CD4-positive, alpha-beta T cell (primary cell): ENCODE measurements at places on chromosomes 4 and X. TPM values are rescaled to one million over a fixed set of nuclear protein-coding genes. Genes with fewer than 3 reads are reported as not detected.

DNA sequence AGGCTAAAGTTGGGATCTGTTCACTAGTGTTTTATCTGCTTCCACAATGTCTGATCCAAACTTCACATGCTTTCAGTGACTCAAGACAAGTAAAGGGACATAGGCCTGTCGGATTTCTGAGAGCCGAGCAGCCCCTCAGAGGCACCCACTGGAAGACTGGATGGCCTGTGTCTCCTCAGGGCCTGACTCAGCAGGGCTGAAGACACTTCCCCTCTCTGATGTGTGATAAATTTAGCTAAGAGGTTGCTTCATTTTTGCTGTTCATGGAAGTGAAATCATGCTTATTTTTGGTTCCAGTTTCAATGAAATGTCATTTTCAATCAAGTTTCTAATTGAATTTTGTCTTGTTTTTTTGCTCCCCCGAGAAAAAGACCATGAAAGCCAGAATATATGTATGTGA lies 93.7 kb downstream of the MXRA5 start:
- DNase-seq: no peak

- no peak for DNase-seq
These were observed 31.1 kb upstream of the SPANXB1 start for GRCh38 chrX:140971099-140971795.

GRCh38 chr4:40562681-40563080 lies 67.0 kb downstream of the RBM47 start:
- DNase-seq: no peak

GRCh38 chr4:80005863-80006262 lies 67.2 kb downstream of the ANTXR2 start:
- no peak for DNase-seq

GRCh38 chr4:187172340-187172761 lies 448.7 kb upstream of the FAT1 start:
- DNase-seq: no peak

GRCh38 chr4:173391701-173392100 lies 7.2 kb downstream of the SCRG1 start:
- DNase-seq: no peak

DNA sequence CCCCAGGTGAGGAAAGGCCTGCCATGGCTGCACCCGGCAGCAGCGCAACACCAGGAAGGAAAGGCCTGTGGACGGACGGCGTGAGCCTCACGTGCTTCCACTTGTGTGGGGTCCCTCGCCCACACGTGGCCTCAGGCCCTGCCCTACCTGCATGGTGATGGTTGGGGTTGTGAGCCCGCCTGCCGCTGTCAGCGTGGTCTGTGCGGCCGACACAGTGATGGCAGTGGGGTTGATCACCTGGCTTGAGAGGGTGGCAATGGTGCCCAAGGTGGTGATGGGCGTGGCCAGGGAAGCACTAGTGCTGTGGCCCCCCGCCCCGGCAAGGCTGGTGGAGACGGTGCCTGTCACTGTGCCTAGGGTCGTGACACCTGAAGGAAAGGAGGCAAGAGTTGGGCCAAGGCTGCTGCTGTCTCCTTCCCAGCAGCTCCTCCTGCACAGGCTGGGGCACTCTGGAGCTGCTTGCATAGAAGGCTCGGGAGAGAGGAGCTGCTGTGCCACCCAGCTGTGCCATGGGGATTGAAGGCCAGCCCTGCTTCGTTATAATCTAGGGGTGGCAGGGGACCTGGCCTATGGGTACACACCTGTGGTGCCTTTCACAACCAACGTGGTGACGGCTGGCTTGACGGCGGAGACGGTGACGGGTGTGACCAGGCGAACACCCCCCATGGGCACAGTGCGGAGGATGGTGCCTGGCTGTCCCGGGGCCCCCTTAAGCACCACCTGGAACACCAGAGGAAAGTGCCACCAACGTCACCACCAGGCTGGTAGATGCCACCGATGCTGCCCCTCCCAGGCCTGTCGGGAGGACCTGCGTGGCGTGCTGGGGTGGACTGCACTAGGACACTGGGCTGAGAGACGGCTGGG lies 11.8 kb upstream of the RENBP start:
- no peak for DNase-seq

- no peak for DNase-seq
These were observed 17.7 kb downstream of the SNX25 start for GRCh38 chr4:185227131-185227551.

- DNase-seq: no peak
These were observed 10.6 kb upstream of the ZNF718 start for GRCh38 chr4:113732-114131.

- DNase-seq: no peak
These were observed 161.1 kb upstream of the NAP1L5 start for GRCh38 chr4:88858752-88859151.

- no peak for DNase-seq
These were observed 60.9 kb upstream of the HS3ST1 start for GRCh38 chr4:11489453-11490083.

DNA sequence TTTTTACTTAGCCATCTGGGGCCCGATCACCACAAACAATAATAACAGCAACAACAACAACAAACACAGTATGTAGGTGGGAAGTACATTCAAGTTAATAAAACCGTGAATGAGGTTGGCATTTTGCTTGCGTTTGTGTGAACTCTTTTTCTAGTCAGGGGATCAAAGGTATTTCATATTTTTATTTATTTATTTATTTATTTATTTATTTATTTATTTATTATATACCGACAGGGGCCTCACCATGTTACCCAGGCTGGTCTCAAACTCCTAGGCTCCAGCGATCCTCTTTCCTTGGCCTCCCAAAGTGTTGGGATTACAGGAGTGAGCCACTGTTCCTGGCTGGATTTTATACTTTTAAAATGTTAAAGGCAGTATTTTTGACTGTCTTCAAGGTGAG lies 325.4 kb downstream of the RAPGEF2 start:
- DNase-seq: no peak

DNA sequence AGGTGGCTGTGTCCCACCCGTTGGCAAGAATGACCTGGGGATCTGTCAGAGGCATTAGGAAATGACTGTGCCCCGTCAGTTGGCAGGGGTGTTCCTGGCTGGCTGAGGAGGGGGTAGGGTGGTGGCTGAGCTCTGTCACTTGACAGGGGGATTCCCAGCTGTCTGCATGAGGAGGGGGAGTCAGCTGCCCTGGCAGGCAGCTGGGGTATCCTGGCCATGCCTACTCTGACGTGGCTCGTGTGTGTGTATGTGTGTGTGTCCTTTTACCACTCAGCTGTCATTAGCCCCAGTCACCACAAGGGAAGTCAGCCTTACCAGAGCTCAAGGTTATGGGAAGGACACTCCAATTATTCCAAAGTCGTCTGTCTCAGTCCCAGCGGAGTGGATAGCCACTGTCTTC lies 93.2 kb downstream of the EFNB1 start:
- DNase-seq: no peak

GRCh38 chr4:103634236-103634635 lies 85.5 kb downstream of the TACR3 start:
- DNase-seq: no peak

DNA sequence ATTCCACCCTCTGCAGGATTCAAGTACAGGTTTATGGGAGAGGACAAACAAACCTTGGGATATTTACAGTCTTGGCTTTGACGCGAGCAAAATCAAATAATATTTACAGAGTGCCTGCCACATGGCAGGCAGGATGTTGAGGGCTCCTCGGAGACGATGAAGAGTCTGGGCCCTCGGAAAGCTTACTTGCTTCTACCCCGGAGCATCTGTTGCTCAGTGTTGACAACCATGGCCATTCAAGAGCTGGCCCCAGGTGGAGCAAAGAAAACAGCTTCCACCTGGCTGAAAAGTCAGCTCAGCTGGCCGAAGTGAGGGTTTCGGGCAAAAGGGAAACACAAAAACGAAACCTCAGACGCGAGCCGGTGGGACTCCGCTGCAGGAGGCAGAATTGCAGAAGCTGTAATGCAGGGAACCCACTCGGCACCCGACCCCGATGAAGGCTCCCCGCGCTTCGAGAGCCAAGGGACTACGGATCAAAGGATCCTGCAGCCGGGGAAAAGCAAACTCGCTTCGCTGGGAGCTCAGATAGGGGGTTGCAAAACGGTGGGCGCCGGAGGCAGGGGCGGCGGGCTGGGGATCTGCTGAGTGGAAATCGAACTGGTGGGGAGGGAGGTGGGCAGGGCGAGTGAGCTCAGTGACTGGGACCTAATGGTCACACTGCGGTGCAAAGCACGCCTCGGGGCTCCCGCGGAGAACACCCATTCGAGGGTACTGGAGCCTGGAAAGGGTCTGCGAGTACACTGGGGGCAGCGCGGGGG lies 805 bp downstream of the ATP8A1 start:
- DNase-seq: peak; percentile 26

DNA sequence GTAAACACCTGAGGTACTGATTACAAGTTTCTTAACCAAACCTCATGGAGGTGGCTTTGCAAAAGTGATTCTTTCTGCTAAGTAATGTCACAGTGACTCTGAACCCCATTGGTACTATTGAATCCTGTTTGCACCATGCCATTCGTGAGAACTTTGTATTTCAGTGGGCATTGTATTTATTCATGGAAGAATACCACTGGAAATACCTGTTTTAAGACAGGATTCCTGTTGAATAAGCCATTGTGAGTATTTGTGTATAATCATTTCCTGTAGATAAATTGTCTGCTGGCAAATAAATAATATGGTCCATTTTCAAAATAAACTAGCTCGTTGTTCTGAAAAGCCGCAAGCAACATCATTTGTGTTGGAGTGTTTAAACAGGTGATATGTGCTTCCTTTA lies 136.4 kb upstream of the GUCY1A1 start:
- no peak for DNase-seq

GRCh38 chrX:51893931-51894696 lies 691 bp downstream of the MAGED1 start:
- DNase-seq: no peak

DNA sequence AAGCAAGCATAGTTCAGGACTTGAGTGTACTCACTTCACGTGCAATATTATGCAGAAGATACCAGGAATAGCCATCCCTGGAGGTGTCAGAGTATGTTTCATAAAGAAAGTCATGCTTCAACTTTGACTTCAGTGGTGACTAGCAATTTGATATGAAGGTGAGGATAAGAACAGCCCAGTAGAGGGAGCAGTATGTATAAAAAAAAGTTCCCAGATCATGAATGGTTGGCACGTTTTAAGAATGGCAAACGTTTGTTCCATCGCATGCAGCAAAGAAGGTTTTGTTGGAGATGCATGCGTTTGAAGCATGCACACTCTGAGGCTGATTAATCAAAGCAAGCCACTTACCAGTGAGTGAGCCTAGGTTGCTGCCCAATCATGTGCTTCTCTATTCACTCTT lies 33.5 kb upstream of the SLITRK4 start:
- no peak for DNase-seq

ERAS gene
- not detected for total RNA-seq

MAGEE1 gene
- 12.7 TPM for total RNA-seq

CT47B1 gene
- total RNA-seq: not detected

PIM2 gene
- total RNA-seq: 212 TPM

SSX2 gene
- not detected for total RNA-seq

RPL10 gene
- 5,204 TPM for total RNA-seq

GNRHR gene
- total RNA-seq: not detected

CT47A1 gene
- not detected for total RNA-seq

MTTP gene
- total RNA-seq: not detected

MTNR1A gene
- not detected for total RNA-seq

NPNT gene
- not detected for total RNA-seq

DDX3X gene
- 610 TPM for total RNA-seq

RNF128 gene
- not detected for total RNA-seq

GPR143 gene
- total RNA-seq: not detected
